Stimulated activated CD4-positive, alpha-beta T cell treated with anti-CD3 and anti-CD28 coated beads, Interleukin-12 subunit alpha, Interleukin-12 subunit beta, amount 100 ng/mL, for 24 hours (primary cell): ENCODE measurements at places on chromosomes 5 and 9.

GRCh38 chr9:6829027-6829426 is 71.3 kb downstream of the KDM4C start:
- DNase-seq, result no peak

DNA sequence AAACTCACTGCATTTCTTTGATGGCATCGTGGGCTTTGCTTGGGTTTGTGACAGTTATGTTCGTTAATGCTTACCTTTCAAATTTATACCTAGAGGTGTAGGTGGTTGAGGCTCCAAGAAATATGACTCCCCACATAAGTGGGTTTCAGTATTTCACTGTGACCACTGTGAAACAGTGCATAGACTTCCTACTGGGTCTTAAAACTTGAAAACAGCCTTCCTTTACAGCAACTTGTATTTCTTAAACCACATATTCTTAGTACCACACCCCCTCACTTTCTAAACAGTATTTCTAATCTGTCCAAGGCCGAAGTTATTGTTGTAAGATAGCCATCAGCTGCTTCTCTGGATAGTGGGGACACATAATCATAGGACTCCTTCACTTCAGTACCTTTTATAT is 48.3 kb downstream of the TMEFF1 start:
- DNase-seq, result no peak

- no peak for DNase-seq
Measured at GRCh38 chr5:7040111-7040510, 326.9 kb downstream of the TENT4A start.

- DNase-seq, result no peak
Measured at GRCh38 chr5:78611126-78611605, 37.4 kb downstream of the LHFPL2 start.

DNA sequence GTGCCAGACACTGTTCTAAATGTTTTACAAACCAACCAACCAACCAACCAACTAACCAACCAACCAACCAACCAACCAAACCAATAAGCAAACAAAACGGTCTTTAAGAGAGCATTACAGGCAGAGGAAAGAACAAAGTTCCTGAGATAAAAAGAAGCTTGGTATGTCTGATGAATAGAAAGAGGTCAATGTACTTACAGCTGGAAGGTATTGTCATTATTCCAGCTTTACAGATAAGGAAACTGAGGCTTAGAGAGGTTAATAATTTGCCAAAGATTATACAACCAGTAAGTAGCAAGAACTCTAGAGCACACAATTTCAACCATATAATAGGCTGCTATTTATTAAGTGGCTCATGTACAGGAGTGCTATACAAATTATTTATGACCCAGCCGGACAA is 29.6 kb downstream of the C9orf57 start:
- DNase-seq, result no peak

- DNase-seq, result no peak
Measured at GRCh38 chr5:96657068-96657467, 5.1 kb upstream of the CAST start.

DNA sequence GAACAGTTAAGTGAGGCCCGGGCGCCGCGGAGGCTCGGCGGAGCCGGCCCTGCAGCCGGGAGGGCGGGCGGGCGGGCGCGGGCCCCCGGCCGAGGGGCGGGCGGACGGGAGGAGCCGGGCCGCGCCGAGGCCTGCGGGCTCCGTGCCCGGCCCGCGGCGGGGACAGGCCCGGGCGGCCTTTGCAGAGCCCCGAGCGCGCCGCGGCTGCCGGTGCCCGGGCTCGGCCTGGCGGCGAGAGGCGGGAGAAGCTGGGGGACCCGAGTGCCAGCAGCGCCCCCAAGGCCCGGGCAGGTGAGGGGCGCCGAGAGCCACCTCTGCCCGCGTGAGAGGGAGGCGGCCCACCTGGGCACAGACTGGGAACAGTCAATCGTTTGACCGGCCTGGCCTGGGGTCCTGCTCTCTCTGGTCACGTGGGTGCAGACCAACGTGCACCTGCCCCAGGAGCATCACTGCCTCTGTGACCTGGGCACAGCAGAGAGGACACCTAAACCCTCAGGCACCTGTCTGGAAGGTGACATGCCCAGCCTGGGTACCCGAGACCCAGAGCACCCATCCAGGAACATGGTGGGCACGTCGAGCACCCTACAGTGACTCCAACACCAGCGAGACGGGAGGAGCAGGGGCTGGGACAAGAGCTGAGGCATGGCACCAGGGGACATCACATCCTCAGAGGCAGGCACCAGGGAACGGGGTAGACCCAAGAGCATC is 531 bp downstream of the MVB12B start:
- no peak for DNase-seq
